ENCODE measurements at places on chromosomes 11 and 22.

GRCh38 chr22:31094021-31094551 lies 13.0 kb downstream of the SMTN start:
- H3K4me1 ChIP-seq, result peaks cover 13% of the 10 kb centered on the region
- no peak for DNase-seq
- H3K4me3 ChIP-seq, result no peak overlapping the region
- no peak overlapping the region for H3K27ac ChIP-seq
- H3K27me3 ChIP-seq, result no peaks in the 10 kb centered on the region
- H3K36me3 ChIP-seq, result no peaks in the 10 kb centered on the region

DNA sequence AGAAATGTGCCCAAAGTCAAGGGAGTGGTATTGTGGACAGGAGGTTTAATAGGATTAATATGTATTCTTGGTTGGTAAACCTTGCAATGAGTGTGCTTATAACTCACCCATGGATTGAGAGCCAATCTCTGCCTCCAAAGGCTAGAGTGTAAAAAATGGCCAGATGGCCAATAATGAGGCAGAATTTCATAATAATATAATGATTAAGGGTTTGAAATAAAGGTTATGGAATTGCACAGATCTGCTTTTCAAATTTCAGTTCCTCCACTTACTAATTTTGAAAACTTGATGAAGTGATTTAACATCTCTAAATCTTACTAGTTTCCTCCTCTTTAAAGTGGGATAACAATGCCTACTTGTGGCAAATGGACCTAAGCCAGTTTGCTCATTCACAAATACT lies 94.8 kb downstream of the BDNF start:
- no peaks in the 10 kb centered on the region for H3K36me3 ChIP-seq
- no peaks in the 10 kb centered on the region for H3K27me3 ChIP-seq
- DNase-seq, result no peak
- no peak overlapping the region for H3K4me3 ChIP-seq
- no peaks in the 10 kb centered on the region for H3K4me1 ChIP-seq

- H3K4me3 ChIP-seq, result no peak overlapping the region
- no peaks in the 10 kb centered on the region for H3K4me1 ChIP-seq
- no peak overlapping the region for H3K27ac ChIP-seq
- DNase-seq, result no peak
Observed at GRCh38 chr11:35077709-35078469, 61.1 kb upstream of the CD44 start.

DNA sequence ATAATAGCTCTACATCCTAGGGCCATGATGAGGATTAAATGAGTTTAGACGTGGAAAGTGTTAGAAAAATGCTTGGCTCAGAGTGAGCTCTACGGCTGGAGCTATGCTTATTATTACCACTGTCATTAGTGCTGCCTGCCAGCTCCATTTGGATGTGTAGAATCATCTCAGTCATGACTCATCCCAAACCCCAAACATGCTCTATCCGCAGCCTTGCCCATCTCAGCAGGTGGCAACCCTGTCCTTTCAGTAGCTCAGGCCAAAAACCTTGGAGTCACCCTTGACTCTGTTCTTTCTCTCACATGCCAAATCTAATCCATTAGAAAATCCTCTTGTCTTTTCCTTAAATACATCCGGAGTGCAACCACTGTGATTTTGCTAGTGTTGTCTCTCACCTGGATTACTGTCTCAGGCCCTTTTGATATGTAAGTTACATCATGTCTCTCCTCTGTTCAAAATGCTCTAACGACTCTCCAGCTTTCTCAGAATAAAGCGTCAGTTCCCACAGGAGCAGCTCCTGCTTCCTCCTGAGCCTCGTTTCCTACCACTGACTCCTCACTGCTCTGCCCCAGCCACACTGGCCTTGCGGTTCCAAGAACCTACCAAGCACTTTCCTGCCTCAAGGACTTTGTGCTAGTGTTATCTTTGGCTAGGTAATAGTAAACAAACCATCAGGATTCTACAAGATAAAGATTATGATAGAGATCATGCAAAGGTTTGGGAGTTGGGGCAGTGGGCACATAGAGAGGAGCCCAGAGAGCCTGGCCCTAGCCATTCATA lies 10.5 kb upstream of the CHRM1 start:
- no peaks in the 10 kb centered on the region for H3K36me3 ChIP-seq
- no peak overlapping the region for H3K4me3 ChIP-seq
- H3K27ac ChIP-seq, result no peak overlapping the region
- peaks cover 17% of the 10 kb centered on the region for H3K27me3 ChIP-seq

DNA sequence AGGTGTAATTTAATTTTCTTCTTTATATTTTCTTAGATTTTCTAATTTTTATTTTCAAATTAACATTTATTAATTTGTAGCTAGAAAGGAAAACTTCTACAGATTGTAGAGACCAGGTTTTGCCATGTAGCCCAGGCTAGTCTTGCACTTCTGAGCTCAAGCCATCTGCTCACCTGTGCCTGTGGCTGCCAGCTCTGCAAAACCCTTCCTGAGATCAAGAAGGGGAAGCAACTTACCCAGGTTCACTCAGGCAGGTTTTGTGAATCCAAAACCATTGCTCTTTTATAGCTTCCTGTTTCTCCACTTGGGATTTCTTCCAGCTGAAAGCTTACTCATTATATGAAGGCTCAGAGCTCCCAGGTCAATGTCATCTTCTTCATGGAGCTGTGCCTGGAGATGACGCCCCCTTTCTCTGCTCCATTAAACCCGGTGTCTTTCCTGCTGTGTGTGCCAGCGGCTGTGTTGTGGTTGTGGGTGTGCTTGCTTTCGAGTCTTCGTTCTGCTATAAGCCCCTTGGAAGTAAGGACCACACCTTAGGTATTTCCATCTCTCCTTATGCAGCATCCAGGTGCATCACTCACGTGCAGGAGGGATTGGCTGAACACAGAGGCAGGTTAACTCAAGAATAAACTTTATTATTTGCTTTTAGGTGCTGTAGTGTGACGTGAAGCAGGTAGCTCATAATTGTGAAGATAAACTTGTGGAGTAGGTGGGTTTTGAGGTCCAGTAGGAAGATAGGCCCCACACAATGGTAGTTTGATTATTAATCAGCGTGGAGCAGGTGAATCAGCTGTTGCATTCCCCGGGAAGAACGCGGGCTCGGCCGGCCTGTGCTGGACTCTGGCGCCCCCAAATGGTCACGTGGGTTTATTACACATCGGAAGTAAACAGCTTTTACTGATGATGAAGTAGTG lies 42.2 kb upstream of the INCENP start:
- no peak overlapping the region for H3K27ac ChIP-seq
- peak; percentile 78 for DNase-seq
- H3K4me1 ChIP-seq, result no peaks in the 10 kb centered on the region
- no peak overlapping the region for H3K4me3 ChIP-seq
- no peaks in the 10 kb centered on the region for H3K36me3 ChIP-seq
- H3K27me3 ChIP-seq, result no peaks in the 10 kb centered on the region
